Muscle of arm (tissue), 14 donors: ENCODE measurements at places on chromosomes 11 and 22.

- DNase-seq: no peak
These were observed 35.0 kb upstream of the ALX4 start for GRCh38 chr11:44344921-44345320.

DNA sequence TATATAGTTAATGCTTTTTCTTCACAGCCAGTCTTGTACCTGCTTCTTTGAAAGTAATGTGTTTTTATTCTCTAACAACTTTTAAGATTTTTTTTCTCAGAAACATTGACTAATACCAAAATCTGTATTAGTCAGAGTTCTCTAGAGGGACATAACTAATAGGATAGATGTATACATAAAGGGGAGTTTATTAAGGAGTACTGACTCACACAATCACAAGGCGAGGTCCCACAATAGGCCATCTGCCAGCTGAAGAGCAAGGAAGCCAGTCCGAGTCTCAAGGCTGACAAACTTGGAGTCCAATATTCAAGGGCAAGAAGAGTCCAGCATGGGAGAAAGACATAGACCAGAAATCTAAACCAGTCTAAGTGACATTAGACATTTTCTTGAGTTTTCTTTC, 140.0 kb downstream of the RAB38 start:
- no peak for DNase-seq

- DNase-seq: no peak
These were observed 990 bp upstream of the THRSP start for GRCh38 chr11:78062671-78063070.

GRCh38 chr22:33806191-33806590, 114.1 kb downstream of the LARGE1 start:
- DNase-seq: no peak

DNA sequence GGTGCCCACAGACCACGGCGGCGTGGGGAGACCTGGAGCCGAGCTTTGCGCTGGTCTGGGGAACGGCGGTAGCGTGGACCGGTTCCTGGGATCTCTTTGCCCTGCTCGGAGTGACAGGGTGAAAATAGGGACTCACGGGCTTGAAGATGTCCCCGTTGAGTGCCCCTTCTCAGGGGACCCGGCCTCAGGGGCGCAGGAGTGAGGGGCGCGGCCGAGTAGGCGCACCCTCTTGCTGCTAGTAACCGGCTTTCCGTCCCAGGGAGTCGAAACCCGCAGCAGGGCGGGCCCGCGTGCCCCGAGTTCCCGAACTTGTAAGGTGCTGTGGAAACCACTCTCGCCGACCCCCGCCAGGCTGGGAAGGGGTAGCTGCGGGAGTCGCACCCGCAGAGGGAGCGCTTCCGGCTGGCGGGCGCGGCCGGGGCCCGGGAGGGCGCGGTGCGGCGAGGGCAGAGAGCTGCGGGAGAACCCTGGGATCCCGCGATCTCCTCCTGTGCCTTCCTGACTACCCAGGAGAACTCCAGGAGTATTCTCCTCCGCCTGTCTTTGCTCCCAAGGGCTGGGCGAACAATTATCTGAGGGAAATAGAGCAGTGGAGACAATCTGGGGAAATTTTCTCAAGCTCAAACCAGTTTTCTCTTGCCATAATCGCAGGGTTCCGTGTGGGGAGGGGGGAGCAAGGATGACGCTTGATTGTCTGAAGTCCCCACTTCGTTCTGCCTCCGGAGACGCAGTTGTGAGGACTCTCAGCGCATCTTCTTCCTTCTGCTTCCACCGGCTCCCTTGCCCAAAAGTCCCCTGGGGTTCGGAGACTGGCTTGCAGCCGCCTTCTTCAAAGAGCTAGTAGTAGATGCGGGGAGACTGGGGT, 666 bp downstream of the NELL1 start:
- no peak for DNase-seq

- no peak for DNase-seq
These were observed 2154.9 kb downstream of the LRRC4C start for GRCh38 chr11:39304586-39304985.

DNA sequence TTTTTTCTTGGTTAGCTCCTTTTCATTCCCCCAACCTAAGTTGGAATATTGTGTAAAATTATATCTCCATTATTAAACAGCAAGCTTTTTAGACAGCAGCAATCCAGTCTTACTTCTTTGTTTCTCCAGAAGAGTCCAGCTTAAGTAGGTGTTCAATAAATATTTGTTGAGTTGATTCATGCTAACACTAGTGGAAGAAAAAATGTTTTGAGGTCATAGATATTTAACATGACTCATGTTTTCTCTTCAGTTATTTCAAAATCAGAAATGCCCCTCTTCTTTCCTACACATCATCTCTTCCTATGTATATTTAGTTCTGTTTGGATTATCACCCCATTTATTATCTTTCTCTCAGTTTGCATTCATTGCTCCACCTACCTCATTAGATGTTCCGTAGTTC, 20.3 kb downstream of the CCDC83 start:
- DNase-seq: no peak

GRCh38 chr11:126830216-126830806, 170.3 kb downstream of the KIRREL3 start:
- DNase-seq: no peak

- no peak for DNase-seq
These were observed 60.6 kb downstream of the SEZ6L start for GRCh38 chr22:26229910-26230309.

GRCh38 chr11:95659088-95659487, 130.5 kb downstream of the FAM76B start:
- no peak for DNase-seq
